ENCODE measurements at places on chromosomes 16 and 17.

GRCh38 chr17:74528491-74529199, 2.6 kb downstream of the CD300LB start:
- DNase-seq: no peak

GRCh38 chr16:28573738-28574718, 20.3 kb downstream of the SGF29 start:
- DNase-seq: no peak

GRCh38 chr16:84150926-84151325, 5.8 kb downstream of the DNAAF1 start:
- no peak for DNase-seq

GRCh38 chr17:41777574-41778188, 8.8 kb downstream of the JUP start:
- DNase-seq: peak; percentile 41

DNA sequence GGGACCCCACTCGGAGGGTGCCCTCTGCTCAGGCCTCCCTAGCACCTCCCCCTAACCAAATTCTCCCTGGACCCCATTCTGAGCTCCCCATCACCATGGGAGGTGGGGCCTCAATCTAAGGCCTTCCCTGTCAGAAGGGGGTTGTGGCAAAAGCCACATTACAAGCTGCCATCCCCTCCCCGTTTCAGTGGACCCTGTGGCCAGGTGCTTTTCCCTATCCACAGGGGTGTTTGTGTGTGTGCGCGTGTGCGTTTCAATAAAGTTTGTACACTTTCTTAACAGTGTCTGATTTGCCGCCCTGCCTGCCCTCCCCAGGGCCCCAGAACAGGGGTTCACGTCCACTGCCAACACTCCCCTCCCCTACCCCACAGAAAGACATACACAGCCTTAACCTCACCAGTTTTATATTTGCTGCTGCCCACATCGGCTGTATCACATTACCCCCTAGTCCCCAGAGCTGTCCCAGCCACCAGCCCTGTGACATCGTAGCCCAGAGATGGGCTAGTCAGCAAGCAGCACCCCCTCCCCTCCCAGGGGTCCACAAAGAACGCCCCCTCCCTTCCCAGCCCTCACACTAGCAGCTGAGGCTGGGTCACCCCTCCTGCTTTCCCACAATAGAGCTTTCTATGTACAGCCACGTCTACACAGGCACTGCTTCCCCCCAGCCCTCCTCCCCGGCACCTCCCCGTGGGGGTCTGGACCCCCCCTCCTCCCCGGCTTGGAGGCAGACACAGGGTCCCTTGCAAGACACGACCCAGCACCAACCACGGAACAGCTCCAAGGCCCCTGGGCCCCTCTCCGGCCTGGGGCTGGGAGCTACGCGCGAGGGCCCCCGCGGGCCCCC, 7.9 kb downstream of the GRN start:
- no peak for DNase-seq

DNA sequence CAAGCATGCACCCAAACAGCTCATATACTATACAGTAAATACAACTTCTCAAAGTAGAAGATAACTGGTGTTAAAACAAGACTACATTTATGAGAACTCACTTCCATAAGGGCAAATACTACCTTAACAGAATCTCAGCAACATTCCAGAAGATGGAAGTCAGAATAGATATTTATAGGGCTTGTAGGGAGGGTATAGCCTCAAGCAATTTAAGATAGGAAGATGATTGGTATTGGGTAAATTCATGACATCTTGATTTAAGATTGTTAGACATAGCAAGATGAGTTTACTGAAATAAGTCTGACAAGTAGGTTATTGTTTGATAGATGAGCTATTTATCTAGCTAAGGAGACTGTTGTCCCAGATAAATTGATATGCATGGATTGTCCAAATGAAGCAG, 250.2 kb downstream of the CDH13 start:
- DNase-seq: no peak

GRCh38 chr17:64773836-64774761, 112.0 kb upstream of the SMURF2 start:
- no peak for DNase-seq

DNA sequence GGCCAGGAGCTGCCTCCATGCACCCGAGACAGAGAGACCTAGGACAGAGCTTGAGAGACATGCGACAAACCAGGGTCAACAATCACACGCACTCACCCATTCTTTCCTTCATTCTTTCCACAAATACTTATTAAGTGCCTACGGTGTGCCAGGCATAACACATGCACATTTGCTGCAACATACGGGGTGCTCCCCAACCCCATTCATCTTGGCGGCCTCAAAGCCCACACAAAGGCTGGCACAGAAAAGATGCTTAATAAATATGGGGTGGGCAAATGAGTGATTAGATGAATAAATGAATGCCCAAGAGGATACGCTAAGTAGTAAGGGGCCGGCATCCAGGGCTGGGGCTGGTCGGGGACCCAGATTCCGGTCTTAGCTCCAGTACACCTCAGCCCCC, 117.9 kb downstream of the ZNF423 start:
- no peak for DNase-seq

DNA sequence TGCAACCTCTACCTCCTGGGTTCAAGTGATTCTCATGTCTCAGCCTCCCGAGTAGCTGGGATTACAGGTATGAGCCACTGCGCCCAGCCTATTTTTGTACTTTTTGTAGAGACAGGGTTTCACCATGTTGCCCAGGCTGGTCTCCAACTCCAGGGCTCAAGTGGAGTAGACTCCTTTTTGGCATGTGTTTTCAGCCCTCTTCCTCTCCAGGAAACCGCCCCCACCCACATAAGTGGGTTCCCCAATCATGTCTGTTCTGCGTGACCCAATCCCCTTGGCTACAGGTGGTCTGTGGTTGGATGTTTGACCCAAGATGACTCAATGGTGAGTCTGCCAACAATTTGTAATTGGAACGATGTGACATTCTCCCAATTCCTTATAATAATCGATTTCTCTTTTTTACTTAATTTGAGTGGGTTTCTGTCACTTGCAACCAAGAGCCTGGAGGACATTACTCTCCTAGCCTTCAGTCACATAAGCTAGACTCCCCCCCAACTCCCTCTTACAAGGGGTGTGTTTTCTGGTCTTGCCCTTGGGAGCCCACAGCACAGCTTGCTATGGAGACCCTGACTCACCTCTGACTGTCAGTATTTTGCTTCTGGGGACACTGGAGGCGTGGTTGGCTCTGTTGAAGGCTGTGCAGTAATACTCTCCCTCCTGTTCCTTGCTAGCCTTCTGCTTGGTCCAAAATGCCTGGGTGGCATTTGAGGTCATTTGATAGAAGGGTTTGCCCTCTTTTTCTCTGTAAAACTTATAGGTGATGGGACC, 34.9 kb downstream of the PECAM1 start:
- no peak for DNase-seq

GRCh38 chr16:19513377-19514053, 8.4 kb downstream of the GDE1 start:
- DNase-seq: no peak

- peak; percentile 34 for DNase-seq
These were observed at the start of gene SECTM1 for GRCh38 chr17:82333279-82334171. SECTM1 (minus strand) TSS chr17:82333766; CDS start chr17:82327240, 6,526 bp downstream.

DNA sequence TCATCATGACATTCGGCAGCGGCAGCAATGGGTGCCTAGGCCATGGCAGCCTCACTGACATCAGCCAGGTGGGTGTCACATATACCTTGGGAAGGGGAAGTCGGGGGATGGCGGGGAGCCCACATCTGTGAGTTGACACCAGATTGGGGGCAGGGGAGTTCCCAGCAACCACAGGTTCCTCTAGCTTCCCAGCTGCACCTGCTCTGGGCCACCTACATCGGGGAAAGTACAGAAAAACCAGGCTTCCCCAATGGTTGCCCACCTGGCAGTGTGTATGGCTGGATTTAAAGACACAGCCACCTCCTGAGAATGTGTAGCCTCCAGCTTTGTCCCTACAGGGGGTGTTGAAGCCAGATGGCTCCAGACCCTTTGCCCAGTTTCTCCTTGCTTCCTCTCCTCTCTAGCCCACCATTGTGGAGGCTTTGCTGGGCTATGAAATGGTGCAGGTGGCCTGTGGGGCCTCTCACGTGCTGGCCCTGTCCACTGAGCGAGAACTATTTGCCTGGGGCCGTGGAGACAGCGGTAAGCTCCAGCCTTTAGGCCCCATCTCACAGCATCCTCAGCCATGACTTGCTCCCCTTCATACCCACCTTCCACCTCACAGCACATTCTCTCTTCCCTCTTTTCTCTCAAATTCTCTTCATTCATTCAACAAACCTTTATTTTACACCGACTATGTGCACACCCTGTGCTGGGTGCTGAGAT, 5.0 kb upstream of the TRAF4 start:
- DNase-seq: no peak

- DNase-seq: peak; percentile 34
These were observed 423 bp upstream of the ASGR2 start for GRCh38 chr17:7114875-7115614.

DNA sequence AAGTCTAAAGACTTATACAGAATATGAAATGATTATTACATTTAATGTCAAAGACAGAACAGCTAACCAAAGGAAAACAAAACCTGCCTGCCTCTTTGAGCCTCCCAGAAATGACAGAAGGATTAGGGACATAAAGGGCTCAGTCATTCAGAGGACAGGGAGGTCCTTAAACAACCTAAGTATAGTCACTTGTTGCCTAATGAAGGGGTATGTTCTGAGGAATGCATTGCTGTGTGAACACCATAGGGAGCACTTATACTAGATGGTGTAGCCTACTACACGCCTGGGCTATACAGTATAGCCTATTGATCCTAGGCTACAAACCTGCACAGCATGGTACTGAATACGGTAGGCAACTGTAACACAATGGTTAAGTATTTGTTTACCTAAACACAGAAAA, 106.4 kb downstream of the PARN start:
- DNase-seq: no peak

DNA sequence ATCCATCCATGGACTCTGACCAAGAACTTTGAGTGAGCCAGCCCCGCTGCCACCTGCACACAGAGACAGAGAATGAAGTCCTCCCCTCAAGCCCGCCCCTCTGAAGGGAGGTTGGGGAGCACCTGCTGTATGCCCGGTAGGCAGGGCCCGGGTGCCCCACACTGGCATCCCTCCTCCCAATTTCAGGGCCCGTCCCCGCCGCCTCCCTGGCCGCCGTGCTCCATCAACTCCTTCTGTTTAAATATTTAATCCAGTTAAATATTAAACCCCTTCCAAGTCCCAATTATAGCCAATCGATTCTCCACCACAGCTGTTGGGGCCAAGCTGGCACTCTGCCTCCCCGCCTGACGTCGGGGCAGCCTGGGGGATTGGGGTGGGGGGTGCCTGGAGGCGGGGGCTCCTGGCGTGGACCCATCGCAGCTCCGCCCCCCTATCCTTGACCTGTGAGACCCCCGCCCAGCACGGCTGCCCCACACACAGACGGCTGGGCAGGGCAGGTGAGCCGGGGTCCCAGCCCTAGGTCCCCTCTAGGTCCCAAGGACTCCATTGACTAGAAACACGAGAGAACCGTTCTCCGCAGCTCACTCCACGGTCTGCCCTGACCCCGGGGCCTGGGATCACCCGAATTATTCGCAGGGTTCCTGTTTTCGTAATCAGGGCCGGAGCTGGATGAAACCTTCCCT, 18.0 kb upstream of the CACNA1H start:
- no peak for DNase-seq

- DNase-seq: no peak
These were observed 18.5 kb upstream of the CPD start for GRCh38 chr17:30360086-30360808.

- DNase-seq: no peak
These were observed 5.9 kb downstream of the GIT1 start for GRCh38 chr17:29583324-29584248.

DNA sequence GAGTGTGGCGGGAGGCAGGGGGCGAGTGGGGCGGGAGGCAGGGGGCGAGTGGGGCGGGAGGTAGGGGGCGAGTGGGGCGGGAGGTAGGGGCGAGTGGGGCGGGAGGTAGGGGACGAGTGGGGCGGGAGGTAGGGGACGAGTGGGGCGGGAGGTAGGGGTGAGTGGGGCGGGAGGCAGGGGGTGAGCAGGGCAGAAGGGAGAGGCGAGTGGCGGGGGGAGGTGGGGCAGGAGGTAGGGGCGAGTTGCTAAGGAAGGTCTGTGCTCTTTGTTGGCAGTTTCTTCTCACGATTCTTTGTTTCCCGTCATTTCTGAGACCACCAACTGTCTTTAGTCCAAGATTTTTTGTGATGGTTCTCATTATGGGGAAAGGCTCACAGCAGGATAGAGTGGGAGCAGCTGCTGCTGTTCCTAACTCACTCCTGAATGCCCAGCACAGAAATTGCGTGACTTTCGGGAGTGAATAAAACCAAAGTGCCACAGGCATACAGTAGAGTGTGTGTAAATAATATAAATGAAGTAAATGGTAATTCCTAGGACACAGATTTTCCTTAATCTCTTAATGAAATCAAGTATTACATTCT, 44.7 kb downstream of the COG7 start:
- no peak for DNase-seq
